ENCODE measurements at places on chromosomes 7 and 10. TPM values are rescaled to one million over a fixed set of nuclear protein-coding genes. Genes with fewer than 3 reads are reported as not detected.

ST7 gene
- 51.4 TPM for polyA plus RNA-seq

GNGT1 gene
- polyA plus RNA-seq: not detected

HOXA13 gene
- not detected for polyA plus RNA-seq

PRKCQ gene
- polyA plus RNA-seq: 0.76 TPM

PNLIPRP2 gene
- not detected for polyA plus RNA-seq

C10orf53 gene
- polyA plus RNA-seq: not detected

MRPL32 gene
- 138 TPM for polyA plus RNA-seq

PLEKHA8 gene
- polyA plus RNA-seq: 8.3 TPM

PRRT4 gene
- polyA plus RNA-seq: not detected

GRIFIN gene
- not detected for polyA plus RNA-seq

MOGAT3 gene
- polyA plus RNA-seq: not detected

GIMAP1 gene
- 1.1 TPM for polyA plus RNA-seq

ATOH7 gene
- polyA plus RNA-seq: not detected

TMEM236 gene
- polyA plus RNA-seq: not detected

ABCA13 gene
- polyA plus RNA-seq: not detected

NAT16 gene
- polyA plus RNA-seq: not detected

SEC24C gene
- polyA plus RNA-seq: 71.3 TPM

RNF148 gene
- polyA plus RNA-seq: not detected

LMOD2 gene
- not detected for polyA plus RNA-seq

NEUROD6 gene
- not detected for polyA plus RNA-seq

C10orf105 gene
- not detected for polyA plus RNA-seq

AP3M1 gene
- polyA plus RNA-seq: 71.2 TPM

ERVW-1 gene
- 0.13 TPM for polyA plus RNA-seq

MRC1 gene
- polyA plus RNA-seq: not detected

RABGEF1 gene
- 32.3 TPM for polyA plus RNA-seq

SPDYE9 gene
- polyA plus RNA-seq: 0.86 TPM

EN2 gene
- not detected for polyA plus RNA-seq

SPDYE5 gene
- polyA plus RNA-seq: 2.5 TPM

FAM53B gene
- polyA plus RNA-seq: 4.0 TPM

PARG gene
- polyA plus RNA-seq: 28.5 TPM

ZNF479 gene
- not detected for polyA plus RNA-seq

CPA2 gene
- polyA plus RNA-seq: not detected

Measured in GM12878 (cell line).